ENCODE measurements at places on chromosomes 16 and 17.

DNA sequence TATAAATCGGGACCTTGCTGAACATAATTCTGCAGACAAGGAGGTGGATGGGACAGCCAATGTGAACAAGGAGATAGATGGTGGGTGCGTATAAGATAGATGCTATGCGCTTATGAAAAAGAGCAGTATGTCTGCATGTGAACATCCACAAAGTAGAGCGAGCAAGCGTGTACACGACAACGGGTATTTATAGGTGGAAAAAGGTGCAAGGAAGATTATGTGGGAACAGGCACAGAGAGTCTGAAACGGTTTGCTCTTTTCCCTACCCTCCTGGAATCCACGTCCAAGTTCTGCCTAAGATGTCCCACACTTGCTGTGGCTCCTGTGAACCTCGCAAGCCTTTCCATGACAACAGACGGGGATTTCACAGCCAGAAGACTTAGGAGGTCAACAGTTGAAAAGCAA, 43.0 kb downstream of the SNX11 start:
- DNase-seq: no peak

- peak; percentile 92 for DNase-seq
Measured at GRCh38 chr17:65742403-65743307, 181.2 kb upstream of the AXIN2 start.

GRCh38 chr17:45316434-45317110, at the start of gene MAP3K14:
Gene MAP3K14 (minus strand): TSS chr17:45317020. CDS start chr17:45290745, 26,275 bp downstream.
- peak; percentile 78 for DNase-seq

- DNase-seq: no peak
Measured at GRCh38 chr16:54510685-54511221, 224.2 kb upstream of the IRX3 start.

GRCh38 chr16:12569061-12569460, 234.6 kb downstream of the CPPED1 start:
- DNase-seq: peak; percentile 9

DNA sequence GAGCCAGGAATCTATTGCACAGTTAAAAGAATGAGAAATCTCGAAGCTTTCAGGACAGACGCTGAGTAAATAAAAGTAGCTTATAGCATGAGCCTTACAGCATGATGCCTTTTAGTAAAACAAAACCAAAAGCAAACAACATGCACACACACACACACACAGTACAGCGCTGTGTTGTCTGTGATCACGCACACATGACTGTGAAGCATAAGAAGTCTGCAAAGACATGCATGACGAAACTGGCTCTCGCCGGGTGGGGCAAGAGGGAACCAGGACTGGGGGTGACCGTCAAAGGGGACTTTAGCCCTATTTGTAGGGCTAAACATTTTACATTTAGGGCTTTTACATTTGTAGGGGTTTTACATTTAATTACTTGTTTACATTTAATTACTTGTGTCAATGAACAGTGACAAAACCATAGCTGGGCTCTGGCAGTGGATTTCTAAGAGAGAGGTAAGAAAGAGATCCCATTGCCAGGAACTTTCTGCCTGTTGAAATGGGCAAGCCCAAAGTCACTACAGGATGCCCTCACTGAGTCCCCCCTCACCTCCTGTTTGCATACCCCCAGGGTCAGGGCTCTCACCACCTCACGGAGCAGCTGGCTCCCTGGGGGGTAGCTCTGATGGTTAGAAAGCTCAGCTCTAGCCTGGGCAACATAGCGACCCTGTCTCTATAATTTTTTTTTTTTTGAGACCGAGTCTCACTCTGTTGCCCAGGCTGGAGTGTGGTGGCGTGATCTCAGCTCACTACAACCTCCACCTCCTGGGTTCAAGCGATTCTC, 2.0 kb upstream of the TNFRSF13B start:
- no peak for DNase-seq

DNA sequence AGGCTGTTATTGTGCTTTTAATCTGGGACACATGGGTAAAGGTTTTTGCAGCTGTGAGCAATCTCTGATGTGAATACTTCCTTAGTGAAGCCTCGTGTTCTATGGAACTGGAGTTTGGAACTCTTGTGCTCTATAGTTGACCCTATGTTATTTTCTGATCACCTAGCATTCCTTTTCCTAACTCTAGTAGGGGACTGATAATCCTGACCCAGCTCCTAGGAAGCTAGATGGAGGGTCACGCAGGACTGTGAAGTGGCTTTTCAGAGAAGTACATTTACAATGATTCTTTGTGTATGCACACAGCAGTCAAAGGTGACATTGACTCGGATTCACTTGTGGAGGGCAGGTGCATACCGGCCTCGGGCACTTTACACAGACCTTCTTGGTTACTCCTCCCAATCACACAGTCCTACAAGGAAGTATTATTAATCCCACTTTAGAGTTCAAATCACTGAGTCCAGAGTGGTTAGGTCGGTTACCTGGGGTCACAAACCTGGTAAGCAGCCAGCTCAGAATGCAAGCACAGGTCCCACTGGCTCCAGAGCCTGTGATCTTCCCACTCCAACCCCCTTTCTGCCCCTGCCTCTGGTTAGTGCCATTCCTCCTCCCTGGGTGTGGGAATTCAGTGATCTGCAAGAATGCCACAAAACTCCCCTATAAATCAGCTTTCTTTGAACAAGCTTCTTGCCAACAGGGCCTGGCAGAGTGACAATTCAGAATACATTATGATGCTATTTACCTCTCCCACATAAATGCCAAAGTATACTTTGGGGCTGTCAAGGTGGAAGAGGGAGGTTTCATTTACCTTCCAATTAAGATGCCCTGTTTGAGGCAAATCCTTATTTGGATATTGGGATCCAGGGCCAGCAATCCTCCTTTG, 7.1 kb downstream of the CHD9NB start:
- no peak for DNase-seq

DNA sequence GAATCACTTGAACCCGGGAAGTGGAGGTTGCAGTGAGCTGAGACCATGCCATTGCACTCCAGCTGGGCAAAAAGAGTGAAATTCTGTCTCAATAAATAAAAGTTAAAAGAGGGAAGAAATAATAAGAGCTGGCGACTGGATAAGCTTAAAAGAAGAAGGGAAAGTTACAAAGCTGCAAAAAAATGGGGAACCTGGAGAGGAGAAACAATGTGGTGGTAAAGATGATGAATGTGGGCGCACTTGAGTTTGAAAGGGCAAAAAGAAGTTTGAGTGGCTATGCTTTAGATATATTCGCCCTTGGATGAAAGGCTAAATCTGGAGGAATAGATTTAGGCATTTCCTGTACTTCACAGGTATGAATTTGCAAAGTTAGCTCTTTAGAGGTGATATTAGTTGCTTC, 53.0 kb upstream of the YPEL2 start:
- DNase-seq: no peak

DNA sequence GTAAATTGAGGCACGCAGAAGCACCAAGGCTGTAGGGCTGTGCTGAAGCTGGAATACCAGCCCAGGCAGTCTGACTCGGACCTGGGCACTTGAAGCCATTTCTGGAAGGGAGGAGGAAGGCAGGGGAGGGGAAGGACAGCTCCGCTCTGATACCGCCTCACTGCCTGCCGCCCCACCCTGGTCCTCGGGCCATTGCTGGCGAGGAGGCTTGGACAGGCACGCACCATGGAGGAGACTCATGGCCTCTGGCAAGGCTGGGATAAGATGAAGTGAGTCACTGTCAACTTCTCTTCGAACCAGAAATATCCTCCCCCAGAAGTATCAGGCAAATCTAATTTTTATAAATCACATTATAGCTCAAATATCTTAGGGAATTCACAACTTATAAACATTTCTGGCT, 81.3 kb downstream of the SDK2 start:
- DNase-seq: no peak

DNA sequence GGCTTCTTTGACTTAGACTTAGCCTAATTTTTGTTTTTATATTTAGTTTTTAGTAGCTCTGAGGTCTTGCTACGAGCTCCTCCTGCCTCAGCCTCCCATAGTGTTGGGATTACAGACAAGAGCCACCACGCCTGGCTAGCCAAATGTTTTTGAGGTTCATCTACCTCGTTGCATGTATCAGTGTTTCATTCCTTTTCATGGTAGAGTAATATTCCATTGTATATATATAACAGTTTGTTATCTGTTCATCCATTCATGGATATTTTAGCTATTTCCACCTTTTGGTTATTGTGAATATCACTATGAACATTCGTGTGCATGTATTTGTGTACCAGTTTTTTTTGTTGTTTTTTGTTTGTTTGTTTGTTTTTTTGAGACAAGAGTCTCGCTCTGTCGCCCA, 12.2 kb downstream of the NOL11 start:
- no peak for DNase-seq

- no peak for DNase-seq
Measured at GRCh38 chr17:83077411-83077810, 2.0 kb upstream of the METRNL start.

- DNase-seq: peak; percentile 86
Measured at GRCh38 chr17:45394913-45395568, 37.6 kb downstream of the ARHGAP27 start.

DNA sequence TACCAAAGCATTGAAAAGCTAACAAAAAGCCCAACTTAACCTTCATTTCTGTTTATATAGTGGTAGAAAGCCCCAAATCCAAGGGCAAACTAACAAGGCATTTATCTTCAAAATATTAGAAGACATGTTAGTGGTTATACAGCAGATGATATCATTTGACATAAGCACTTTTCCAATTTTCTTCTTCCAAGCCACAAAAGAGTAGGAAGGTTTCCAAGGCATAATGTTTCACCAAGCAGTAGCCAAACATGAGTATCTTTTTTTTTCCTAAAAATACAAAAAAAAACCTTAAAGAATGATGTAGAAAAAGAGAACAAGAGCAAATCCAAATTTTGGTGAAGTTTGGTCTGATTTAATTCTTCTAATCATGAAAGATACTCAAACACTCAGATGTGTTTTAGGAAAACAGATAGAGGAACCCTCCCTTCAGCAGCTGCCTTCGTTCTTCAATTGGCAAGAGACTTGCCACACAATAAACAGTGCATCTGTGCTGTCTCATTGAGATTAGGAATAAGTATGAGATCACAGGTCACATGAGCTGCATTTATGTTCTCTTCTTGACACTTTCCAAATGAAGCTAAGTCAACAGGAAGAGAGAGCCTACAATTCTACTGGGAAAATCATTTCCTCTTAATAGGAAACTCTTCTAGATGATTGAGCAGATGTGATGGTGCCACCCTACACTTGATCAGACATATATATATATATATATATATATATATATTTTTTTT, 106.7 kb downstream of the TTC19 start:
- DNase-seq: peak; percentile 11

GRCh38 chr17:82802075-82802780, 37.6 kb downstream of the ZNF750 start:
- DNase-seq: peak; percentile 43
